Osteoblast (primary cell): ENCODE measurements at places on chromosomes 1 and 21.

DNA sequence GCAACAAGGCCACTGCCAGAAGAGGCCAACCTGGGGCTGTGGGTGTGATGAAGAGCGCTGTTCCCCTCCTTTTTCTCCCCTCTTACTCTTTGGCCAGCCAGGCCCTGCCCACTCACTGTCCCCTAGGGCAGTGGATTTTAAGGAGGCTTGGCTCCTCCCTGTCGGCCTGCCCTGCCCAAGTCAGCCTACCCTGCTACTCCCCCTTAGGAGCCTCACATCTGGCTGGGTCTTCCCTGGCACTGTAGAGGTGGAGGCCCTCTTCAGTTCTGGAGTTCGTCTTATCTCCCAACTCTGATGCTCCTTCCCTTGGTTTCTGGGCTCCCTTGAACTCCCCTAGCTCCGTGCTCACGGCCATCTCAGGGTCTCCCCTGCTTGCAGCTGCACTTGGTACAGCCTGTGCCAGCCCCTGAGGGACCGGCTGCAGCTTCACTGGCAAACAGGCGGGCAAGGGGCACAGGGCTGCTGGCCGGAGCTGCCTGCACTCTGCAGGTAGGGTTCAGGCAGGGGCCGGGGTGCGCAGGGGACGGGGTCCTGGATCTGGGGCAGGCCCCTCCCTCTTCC lies 4.0 kb downstream of the AMPD2 start:
- DNase-seq, result peak; percentile 92

DNA sequence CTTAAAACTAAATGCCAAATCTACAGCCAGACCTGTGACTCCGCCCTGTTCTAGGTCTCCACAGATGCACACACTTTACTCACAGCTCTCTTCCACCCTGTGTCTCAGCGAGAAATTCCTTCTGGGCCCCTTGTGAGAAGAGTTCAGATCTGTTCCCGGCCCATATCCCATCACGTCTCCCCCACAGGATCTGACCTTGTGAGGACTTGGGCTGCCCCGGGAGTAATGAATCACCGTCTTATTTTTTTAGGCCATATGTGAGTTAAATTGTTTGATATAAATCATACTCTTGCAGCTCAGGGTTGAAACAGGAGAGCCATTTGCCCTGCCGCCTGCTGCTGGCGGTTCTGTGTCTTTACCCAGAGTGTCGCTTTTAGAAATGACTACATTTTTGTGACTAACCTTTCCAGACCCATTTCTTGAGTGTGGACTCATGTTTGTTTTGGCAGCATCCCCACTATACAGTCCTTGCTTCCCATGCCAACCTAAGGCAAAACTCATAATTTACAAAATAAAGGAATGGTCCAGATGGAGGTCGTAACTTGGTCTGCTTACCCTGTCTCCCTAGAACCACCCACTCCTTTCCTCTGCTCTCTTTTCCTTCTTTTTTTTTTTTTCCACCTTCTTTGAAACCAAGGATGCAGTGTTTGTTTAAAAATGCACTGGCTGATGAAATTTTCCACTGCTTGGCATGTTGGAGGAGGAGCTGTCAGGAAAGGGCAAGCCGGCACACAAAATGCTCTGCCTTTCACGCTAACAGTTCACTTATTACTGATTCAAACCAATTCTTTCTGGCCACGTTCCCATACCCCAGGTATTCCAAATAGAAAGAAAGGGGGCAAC lies 98.0 kb upstream of the C1orf105 start:
- peak; percentile 60 for DNase-seq

GRCh38 chr1:90381598-90381997 lies 335.5 kb downstream of the BARHL2 start:
- DNase-seq, result no peak

DNA sequence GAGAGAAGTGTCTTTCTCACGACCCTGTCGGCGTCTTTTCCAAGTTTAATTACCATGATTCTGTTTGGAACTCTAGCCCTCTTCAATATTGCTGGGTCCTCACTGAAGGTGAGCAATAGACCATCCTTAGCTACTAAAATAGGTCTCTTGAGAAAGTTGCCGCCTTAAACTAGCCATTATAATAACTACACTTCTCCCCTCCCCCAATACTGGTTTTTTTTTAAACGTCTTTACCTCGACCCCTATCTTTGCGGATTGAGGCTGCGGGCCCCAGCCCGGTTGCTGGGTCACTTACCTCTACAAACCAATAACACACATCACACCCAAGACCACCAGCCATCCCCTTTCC lies 672 bp downstream of the ENSA start:
- no peak for DNase-seq

- DNase-seq, result no peak
These were observed 50.5 kb upstream of the EPS8L3 start for GRCh38 chr1:109814223-109814622.
